CD4-positive, CD25-positive, alpha-beta regulatory T cell (primary cell): ENCODE measurements at places on chromosomes 7 and 10.

DNA sequence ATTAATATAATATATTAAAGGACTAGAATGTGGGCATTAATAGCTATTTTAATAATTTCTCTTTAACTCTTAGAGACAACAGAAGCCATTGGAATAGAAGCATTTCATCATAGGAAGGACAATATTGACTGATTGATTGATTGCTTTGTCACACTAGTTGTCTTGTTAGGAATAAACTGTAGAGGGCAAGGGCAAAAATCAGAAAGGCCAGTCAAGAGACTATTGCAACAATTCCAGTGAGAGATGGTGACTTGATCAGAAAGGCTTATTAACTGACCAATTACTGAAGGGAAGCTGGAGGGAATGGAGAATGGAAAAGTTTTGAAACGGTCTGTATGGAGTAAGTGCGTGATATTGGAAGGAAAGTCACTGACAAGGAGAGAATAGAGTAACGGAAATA is 87.3 kb downstream of the RUNDC3B start:
- no peak for DNase-seq

- DNase-seq, result no peak
Observed at GRCh38 chr10:122649903-122650302, 49.7 kb downstream of the C10orf120 start.

DNA sequence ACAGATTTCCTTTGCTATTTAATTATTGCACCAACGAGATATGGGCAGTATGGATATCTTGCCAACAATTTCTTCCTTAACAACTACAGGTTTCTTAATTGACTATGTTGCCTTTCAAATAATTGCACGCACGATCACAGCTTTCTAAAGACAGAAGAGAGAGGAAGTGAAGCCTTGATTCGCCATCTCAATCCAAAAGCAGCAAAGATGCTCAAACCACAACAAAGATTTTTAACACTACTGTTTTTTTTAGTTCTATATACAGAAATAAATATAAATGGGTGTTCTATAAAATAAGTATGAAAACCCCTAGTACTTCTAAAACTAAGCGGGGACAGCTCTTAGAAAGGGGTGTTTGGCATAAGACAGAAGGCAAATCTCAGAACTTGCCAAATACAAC is 251.3 kb downstream of the SFMBT2 start:
- DNase-seq, result no peak

- DNase-seq, result no peak
Observed at GRCh38 chr10:22823109-22823508, 104.7 kb upstream of the ARMC3 start.

DNA sequence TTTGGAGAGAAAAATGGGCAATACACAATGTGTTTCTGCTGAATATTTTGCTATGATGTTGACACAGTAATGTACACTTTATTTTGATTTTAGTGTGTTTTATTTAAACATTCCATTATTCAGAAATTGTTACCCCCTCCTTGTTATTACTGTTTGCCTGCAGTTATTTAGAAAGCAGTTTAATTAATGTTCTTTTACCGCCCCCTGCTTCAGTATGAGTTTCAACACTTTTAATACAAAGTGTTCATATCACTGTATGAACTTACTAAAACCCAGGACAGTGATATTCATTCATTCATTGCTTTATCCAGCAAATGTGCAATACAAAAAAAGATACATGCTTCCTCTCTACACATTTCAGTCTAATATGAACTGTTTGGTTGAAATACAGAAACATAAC is 159.3 kb downstream of the AUTS2 start:
- no peak for DNase-seq

DNA sequence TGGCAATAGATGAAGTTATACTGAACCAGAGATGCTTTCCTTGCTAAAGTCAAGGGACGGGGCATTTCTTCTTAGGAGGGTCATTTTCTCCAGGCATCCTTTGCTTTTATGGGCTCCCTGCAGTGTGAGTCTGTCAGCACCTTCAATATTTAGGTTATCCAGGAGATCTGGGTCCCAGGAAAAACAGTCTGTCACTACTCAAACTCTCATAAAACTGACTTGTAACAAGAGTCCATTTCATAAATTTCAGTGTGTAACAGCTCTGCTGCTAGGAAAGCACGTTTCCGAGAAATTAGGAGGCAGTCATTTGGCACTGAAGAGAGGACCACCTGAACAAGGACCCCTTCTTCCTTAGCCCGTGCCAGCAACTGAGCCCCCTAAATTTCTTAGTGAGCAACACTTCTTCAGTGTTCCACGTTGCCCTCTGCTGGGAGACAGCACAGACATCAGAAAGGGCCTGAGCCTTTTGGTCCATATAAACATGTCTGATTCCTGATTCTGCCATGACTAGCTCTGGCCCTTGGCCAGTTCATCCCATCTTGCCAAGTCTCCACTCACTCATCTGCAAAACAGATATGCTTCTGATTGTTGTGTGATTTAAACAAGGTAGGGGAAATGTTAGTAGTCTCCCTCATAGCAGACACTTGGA is 7.2 kb downstream of the GCC1 start:
- no peak for DNase-seq

- DNase-seq, result no peak
Observed at GRCh38 chr10:78915190-78915518, 153.6 kb upstream of the ZMIZ1 start.

DNA sequence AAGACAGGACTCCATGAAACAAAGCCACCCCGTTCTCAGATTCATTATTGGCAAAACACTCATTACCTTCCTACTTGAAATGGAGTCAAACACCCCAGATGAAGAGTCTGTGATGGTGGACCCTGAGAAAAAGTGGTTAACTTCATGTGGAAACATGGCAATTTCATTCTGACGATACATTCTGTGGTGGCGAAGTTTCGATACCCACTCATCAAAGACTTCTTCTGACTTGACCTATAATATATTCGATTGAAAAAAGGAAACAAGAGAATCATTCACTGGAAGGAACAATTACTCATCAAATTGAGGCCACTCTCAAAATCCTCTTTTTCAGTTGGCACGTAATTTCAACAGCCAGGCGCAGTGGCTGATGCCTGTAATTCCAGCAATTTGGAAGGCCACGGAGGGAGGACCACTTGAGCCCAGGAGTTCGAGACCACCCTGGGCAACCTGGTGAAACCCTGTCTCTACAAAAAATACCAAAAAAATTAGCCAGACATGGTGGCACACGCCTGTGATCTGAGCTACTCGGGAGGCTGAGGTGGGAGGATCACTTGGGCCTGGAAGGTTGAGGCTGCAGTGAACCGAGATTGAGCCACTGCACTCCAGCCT is 108.8 kb upstream of the GSDME start:
- DNase-seq, result no peak
